ENCODE measurements at places on chromosomes 11 and 22. TPM values are rescaled to one million over a fixed set of nuclear protein-coding genes. Genes with fewer than 3 reads are reported as not detected.

The SLC25A1 gene
- polyA plus RNA-seq = 64.9 TPM

The STIP1 gene
- polyA plus RNA-seq = 232 TPM

The RBM14 gene
- polyA plus RNA-seq = 74.1 TPM

The RASD2 gene
- 2.2 TPM for polyA plus RNA-seq

The CRYBB1 gene
- polyA plus RNA-seq = 0.53 TPM

The C22orf15 gene
- polyA plus RNA-seq = 3.0 TPM

The SMC1B gene
- 0.14 TPM for polyA plus RNA-seq

The C11orf42 gene
- 1.1 TPM for polyA plus RNA-seq

The KCNJ4 gene
- 0.34 TPM for polyA plus RNA-seq

The PKNOX2 gene
- 12.0 TPM for polyA plus RNA-seq

The KDM4E gene
- polyA plus RNA-seq = 0.11 TPM

The EXPH5 gene
- 4.0 TPM for polyA plus RNA-seq

The F2 gene
- polyA plus RNA-seq = not detected
